ENCODE measurements at places on chromosomes 4 and X.

DNA sequence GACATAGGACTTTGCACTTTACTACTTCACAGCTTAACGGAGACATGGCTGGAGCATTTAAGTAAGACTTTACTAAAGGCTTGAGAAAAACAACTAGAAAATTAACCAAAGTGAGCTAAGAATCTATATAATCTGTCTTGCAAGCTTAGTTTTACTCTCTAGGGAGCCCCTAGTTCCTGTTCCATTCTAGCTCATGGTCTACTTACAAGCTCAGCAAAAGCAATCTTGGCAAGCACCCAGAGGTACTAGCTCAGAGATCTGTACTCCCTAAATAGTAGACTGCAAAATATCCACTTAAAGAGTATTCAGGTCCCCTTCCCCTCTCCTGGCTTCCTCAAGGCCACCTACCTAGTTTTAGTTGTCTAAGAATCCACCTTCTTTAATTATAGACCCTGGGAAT lies 469.0 kb downstream of the IDS start:
- no peak for DNase-seq

DNA sequence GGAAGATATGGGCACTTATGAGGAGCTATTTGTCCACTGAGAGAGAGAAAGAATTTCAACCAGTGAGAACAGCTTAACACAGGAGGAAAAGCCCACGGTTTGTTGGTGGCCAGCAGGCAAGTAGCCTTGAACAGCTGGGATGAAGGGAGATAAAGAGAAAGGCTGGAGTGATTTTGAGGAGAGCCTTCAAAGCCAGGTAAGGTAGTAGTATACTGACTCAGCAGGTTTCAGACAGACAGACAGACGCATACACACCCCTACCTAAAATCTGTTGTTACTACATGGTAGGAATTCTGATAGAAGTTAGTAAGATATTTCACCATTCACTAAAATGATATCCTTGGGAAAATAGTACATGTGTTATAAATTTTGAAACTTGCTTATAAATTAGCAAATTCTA lies 60.5 kb downstream of the SEC24D start:
- DNase-seq, result no peak

DNA sequence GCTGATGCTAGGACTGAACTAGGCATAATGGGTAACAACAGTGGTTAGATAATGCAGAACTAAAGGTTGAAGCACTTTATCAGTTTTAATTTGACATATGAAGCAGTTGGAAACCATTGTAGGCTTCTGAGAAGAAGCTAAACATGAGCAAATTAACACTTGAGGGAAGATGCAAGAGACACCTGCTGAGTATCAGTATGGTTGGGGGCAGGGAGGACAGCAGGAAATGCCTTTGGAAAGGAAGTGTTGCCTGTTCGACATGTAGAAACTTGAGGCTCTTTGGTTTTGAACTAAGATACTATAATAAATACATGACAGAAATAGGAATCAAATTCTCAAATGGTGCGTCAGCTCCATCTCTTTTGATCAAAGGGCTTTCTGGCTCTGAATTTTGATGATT lies 115.6 kb downstream of the FHIP1A start:
- DNase-seq, result no peak

- DNase-seq, result peak; percentile 2
Measured at GRCh38 chrX:106415276-106415895, 196.4 kb upstream of the RADX start.

GRCh38 chrX:33892670-33893069 lies 239.4 kb downstream of the FAM47A start:
- no peak for DNase-seq
